ENCODE measurements at places on chromosomes 6 and 20.

- DNase-seq, result no peak
Observed at GRCh38 chr6:44495036-44495901, 107.8 kb downstream of the CDC5L start.

DNA sequence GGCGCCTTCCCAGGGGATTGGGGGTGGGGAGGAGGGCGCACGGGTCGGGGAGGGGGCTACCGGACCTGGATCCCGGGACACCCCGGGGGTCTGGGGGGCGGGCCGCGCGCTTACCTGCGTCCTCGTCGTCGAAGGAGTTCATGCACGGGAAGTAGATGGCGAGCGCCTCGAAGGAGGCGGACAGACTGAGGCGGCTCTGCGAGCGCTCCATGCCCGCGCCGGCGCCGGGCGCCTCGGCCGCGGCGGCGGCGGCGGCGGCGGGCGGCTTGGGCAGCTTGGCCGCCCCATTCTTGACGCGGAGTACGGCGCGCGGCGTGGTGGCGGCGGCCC lies 320 bp downstream of the RIMS4 start:
- no peak for DNase-seq

DNA sequence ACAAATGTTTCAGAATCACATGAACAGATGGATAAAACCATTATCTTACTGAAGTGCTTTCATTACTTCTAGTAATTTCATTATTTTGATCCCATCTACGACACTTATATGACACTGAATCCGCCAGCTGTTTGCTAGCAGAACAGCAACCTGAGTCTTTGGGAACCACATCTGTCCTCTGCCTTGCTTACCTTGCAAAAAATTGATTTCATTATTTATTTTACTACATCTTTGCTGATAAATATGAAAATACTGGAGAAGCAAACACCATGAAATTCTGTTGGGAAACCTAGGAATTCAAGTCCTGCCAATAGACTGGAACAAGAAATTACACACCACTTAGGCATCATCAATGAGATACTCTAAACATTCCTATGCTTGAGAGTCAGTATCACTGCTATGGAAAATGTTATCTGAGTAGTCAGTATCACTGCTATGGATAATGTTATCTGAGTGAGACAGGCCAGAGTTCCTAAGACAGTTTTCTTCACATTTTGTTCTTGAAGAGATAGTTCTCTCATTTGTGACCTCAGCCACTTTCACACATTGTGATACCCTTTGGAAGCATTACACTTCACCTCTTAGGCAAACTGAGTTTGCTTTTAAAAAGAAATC lies 91.9 kb downstream of the PDE10A start:
- DNase-seq, result no peak

DNA sequence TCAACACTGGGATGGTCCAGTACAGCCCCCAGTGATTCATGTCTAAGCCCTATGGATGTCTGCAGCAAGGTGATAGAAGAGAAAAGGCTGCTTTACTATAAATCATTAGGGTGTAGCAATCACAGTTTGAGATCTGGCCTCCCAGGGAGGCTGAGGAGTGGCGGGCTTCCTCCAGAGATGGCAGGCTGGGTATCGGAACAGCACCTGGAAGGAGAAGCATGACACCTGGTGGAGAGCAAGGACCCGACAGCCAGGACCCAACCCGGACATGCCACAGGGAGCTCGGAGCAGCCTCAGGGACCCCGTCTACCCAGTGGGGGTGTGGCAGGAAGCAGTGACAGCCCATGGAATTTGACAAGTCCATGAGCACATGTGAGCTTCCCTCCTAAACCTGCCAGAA lies 114.8 kb upstream of the CD93 start:
- DNase-seq, result no peak

- no peak for DNase-seq
Observed at GRCh38 chr6:34223381-34223955, 13.2 kb upstream of the HMGA1 start.

DNA sequence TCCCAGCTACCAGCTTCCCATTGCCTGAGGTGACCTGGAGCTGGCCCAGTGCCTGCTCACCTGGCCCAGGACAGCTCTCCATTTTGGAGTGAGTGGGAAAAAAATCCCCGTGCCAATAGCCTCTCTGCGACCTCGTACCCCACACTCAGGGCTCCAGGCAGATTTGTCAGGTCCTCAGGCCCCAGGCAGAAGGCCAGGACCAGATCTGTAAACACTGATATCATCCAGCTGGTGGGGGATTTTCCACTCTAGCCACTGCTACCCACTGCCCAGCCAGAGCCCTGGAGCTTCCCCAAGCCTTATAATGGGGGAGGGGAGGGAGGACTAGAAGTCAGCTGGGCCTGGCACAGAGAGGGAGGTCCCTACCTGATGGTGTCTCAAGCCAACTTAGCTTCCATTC lies 1.3 kb upstream of the PGC start:
- DNase-seq, result no peak

DNA sequence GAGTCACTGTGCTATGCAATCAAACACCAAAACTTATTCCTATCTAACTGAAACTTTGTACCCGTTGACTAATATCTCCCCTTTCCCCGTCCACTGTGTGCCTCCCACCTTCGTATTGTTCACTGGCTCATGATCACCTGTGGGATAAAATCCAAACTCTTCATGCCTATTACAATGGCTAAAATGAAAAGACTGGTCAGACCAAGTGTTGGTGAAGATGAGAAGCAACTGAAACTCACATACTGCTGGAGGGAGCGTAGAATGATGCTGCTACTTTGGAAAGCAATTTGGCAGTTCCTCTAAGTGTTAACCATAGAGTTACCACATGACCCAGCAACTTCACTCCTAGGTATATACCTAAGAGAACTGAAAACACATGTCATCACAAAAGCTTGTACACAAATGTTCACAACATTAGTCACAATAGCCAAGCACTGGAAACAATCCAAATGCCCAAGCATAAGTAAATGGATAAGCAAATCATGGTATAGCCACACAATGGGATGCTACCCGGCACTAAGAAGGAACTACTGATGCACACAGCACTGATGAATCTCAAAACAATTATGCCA lies 13.1 kb downstream of the RPS10 start:
- no peak for DNase-seq

DNA sequence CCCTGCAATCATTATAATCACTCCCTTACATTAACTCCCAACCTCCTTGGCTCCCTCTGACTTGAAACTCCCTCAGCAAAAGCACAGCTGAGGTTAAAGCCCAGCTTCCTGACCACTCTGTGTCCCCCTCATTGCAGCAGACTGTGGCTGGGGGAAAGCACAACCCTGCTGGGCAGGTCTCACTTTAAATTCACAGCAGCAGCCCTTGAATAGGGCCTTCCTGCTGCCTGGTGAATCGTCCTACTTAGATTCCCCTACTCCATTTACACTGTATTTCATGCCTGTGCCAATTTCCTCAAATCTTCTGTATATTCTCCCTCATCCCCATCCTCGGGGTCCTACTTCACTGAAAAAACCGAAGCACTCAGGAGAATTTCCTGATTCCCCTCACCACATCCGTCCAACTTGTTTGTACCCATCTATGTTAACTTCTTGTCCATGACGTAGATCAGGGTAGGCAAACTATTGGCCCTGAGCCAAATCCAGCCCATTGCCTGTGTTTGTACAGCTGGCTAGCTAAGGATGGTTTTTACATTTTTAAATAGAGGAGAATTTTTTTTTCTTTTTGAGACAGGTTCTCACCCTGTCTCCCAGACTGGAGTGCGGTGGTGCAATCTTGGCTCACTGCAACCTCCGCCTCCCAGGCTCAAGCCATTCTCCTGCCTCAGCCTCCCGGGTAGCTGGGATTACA lies 31.5 kb upstream of the GCM1 start:
- no peak for DNase-seq

- DNase-seq, result no peak
Observed at GRCh38 chr20:14497004-14497403, 159.6 kb upstream of the FLRT3 start.

DNA sequence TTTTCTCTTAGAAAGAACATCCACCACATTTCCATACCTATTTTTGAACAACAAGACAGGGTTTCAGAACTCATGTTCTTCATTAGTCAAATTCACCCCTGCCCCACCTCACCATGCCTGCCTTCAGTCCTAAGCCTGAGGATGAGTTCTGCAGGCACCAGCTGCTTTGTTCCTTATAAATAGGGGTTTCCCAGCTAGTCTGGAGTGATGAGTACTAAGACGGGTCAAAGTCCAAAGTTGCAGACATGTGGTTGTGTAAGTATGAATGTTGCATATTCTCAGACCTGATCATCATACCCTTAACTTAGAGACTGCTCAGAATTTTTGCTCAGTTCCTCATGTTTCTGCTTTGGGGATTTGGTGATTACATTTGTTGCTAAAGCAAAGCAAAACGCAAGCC lies 257.7 kb upstream of the CDYL start:
- DNase-seq, result no peak

- no peak for DNase-seq
Observed at GRCh38 chr6:135686784-135687301, 164.7 kb upstream of the PDE7B start.

- no peak for DNase-seq
Observed at GRCh38 chr6:6406715-6407070, 86.2 kb upstream of the F13A1 start.

GRCh38 chr6:6643398-6643797 lies 54.9 kb downstream of the LY86 start:
- DNase-seq, result no peak

- no peak for DNase-seq
Observed at GRCh38 chr6:158620963-158621693, 23.4 kb downstream of the DYNLT1 start.

DNA sequence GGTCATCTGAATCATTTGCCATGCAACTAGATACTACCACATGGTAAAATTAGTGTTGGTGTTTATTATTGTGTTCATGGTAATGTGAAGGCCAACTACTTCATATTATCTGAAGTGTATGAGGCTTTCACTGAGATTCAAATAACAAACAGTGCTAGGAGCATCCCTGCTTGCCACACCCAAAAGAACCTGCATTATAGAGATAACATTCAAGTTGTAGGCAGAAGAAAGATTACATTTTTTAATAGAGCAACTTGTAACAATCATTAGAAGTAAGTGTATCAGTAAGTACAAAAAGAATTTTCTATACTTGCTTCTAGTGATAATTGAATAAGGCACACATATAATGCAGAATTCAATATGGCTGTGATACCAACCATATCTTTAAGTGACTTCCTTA lies 49.8 kb downstream of the BCKDHB start:
- no peak for DNase-seq

- DNase-seq, result no peak
Observed at GRCh38 chr6:25504661-25505060, 147.4 kb upstream of the SCGN start.

DNA sequence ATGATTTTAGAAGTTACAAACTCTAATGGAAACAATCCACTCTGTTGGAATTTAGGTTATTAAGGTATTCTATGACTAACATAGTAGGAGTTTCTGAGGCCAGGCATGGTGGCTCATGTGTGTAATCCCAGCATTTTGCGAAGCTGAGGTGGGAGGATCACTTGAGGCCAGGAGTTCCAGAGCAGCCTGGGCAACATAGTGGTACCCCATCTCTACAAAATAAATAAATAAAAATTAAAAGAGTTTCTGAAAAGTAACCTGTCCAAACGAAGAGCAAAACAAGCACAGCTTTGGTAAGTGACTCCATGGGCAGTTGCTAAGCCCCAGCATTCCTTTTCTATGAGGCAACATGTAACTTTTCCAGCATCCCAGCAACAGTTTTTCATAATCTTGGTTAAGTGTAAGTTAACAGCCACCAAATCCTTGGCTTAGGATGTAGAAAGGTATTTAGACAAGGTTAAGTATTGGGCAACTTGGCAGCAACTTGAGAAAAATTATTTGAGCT lies 86.3 kb downstream of the SOX4 start:
- no peak for DNase-seq

GRCh38 chr6:112464901-112465665 lies 118.0 kb downstream of the RFPL4B start:
- no peak for DNase-seq

DNA sequence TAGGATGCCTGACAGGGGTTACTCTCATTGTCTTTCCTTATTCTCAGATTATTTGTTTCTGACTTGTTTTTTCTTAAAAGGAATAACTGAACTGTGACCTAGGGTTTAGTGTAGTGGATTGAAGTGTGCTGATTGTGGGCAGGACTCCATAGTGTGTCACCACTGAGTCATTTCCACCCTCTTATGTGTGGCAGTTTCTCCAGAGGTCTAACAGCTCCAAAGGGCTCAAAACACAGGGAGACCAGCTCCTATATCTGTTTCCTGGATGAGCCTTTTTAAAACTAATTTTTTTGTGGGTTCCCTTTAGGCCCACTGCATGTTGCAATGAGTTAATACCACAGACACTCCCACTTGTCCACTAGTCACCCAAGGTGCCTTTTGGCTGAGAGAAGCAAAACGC lies 951.1 kb upstream of the ADGRB3 start:
- no peak for DNase-seq

DNA sequence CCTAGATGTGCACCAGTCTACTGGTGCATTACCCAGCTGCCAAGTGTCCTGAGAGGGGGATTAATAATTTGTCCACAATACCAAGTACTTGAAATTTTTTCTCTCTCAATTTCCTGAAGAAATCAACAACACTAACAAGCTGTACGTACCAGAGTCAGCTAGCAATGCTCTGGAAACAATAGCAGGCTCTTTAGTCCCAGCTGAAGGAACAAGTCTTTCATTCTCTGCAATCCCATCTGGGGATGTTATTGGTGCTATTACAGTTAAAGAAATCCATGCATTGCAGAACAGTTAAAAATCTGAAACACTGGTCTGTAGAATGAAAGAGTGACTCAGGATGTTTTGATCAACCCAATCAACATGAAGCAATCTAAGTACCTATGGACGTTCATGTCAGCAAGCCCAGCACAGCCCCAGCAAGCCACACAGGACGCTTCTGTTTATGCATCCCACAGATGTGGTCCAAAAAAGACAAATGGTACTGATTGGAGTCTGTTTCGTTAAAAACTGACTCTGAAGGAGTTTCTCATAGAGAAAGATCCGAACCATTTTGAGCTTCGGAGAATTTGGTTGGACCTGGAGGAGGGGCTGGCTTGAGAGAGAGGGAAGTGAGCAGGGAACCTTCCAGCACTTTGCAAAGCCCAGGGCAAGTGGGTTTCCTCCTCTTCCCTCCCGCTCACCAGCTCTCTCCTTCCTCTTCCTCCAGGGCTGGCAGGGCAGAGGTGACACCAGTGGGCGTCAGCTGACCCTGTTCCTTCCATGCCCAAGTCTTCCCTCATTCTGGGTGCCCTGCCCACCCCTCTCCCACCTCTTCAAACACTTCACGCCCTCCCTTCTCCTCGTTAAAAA lies 11.9 kb downstream of the PRR18 start:
- no peak for DNase-seq

GRCh38 chr6:142728910-142729481 lies 216.0 kb downstream of the HIVEP2 start:
- no peak for DNase-seq

DNA sequence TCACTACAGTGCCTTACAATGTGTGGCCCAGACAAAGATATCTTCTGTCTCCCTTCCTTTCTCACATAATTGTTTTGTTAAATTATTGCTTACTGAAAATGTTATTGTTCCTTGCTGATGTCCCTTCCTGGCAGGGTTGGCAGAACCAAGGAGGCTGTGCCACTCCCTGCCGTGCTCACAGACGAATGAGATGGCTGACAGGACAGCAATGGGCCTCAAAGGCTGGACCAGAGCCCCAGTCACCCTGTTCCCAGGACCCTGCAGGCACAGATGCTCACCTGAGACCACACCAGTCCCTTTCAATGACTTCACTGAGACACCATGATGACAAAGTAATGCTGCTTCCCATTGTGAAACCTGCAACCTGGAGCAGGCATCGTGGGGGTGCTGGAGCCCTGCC lies 375.1 kb downstream of the HACE1 start:
- no peak for DNase-seq
